ENCODE measurements at places on chromosomes 13 and 19.

- no peak for DNase-seq
Observed at GRCh38 chr19:19619181-19619848, 828 bp upstream of the PBX4 start.

GRCh38 chr13:21733475-21734263 lies 62.8 kb downstream of the FGF9 start:
- no peak for DNase-seq

DNA sequence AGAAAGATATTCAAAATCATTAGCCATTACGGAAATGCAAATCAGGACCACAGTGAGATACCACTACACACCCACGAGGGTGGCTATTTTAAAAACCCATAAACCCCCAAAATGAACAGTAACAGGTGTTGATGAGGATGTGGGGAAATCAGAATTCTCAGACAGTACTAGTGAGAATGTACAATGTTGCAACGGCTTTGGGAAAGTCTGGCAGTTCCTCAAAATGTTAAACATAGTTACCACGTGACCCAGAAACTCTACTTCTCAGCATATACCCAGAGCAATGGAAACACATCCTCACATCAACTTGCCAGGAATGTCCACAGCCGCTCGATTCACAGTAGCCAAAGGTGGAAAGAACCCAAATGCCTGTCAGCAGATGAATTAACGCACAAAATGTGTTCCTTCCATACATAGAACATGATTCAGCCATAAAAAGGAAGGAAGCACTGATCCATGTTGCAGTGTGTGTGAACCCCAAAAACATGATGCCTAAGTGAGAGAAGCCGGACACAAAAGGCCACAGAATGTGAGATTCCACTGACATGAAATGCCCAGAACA lies 7.0 kb downstream of the PLVAP start:
- DNase-seq, result no peak

GRCh38 chr19:5117421-5117820 lies 148.5 kb downstream of the KDM4B start:
- DNase-seq, result no peak

DNA sequence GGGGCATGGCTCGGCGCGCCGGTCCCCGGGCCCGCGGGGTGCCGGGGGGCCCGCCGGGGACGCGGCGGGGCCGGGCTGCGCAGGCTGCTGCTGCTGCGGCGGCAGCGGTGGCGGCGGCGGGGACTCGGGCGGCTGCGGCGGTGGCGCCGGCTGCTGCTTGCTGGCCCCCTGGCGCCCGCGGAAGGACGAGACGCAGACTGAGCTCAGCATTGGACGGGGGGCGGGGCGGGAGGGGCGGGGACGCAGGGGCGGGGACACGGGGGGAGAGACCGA lies 368 bp downstream of the KCNC3 start:
- DNase-seq, result no peak

DNA sequence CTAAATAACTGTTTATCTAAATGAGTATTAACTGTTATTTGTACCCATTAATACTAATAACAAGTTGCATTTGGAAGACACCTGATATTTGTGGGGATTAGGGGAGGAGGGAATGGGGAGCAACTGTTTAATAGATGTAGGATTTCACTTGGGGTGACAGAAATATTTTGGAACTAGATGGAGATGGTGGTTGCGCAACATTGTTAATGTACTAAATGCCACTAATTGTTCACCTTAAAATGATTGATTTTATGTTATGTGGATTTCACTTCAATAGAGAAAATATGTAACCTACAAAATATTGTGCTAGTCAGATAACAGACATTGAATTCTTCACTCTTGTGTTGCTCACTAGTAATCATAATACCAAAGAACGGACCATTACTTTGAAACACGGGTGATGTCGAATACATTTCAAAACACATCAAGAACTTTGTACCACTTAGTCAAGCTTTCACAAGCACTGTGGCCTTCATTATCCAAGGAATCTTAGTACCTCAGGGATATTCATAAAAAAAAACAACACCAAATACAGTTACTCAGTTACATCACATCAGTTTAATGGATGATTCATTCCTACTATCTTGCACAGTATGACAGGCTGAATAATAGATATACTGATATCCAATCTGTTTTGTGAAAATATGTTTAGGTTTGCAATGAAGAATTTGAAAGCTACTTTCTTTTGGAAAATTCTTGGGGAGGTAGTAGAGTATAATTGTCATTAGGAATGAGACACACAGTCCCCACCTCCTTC lies 721.8 kb downstream of the PCDH9 start:
- no peak for DNase-seq

DNA sequence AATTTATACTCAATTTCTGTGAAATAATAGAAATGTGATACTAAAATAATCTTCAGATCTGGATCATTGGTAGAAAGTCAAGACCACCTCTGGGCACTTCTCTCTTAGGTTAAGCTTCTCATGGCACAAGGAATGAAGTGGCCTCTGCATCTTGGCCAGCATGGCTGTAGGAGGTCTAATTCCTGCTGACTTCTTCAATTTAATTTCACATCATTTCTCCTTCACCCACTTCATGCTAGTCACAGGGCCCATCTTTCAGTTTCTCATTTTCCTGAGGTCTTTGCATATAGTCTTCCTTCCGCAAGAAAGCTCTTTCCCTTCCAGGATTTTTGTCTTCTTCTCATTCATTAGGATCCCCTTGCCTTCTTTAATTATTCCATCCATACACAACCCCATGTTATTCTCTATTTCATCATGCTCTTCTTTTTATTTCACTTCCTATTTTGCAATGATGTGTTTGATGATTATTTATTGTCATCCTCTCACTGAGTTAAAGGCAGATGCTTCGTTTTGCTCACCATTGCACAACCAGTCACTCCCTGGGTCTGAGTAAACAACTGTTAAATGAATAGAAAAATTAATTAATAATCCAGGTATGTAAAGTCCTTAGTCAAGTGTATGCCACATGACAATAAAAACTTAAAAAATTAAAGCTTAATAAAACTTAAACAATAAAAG lies 397.4 kb downstream of the SPRY2 start:
- DNase-seq, result no peak

DNA sequence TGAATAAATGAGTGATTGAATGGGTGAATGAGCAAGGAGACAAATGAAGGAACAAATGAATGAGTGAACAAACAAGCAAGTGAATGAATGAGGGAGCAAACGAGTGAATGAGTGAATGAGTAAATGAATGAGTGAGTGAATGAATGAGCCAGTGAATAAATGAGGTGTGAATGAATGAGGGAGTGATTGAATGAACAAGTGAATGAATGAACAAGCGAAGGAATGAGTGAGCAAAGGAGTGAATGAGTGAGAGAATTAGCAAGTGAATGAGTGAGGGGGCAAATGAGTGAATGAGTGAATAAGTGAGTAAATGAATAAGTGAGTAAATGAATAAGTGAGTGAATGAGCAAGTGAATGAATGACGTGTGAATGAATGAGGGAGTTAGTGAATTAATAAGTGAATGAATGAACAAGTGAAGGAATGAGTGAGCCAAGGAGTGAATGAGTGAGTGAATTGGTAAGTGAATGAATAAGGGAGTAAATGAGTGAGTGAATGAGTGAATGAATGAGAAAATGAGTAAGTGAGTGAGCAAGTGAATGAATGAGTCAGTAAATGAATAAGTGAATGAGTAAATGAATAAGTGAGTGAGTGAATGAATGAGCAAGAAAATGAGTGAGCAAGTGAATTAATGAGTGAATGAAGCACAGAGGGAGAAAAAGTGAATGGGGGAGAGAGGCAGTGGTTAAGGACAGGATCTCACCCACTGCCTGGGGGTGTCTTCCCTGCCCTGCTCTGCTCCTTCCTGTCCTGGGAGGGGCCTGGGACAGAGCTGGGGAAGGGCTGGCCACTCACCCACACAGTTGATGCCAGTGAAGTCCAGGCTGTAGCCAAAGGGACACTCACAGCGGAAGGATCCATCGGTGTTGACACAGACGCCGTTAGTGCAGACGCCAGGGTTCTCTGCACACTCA lies 36.4 kb downstream of the CCL25 start:
- no peak for DNase-seq

- DNase-seq, result no peak
Observed at GRCh38 chr19:13208672-13209483, 58.7 kb downstream of the IER2 start.

DNA sequence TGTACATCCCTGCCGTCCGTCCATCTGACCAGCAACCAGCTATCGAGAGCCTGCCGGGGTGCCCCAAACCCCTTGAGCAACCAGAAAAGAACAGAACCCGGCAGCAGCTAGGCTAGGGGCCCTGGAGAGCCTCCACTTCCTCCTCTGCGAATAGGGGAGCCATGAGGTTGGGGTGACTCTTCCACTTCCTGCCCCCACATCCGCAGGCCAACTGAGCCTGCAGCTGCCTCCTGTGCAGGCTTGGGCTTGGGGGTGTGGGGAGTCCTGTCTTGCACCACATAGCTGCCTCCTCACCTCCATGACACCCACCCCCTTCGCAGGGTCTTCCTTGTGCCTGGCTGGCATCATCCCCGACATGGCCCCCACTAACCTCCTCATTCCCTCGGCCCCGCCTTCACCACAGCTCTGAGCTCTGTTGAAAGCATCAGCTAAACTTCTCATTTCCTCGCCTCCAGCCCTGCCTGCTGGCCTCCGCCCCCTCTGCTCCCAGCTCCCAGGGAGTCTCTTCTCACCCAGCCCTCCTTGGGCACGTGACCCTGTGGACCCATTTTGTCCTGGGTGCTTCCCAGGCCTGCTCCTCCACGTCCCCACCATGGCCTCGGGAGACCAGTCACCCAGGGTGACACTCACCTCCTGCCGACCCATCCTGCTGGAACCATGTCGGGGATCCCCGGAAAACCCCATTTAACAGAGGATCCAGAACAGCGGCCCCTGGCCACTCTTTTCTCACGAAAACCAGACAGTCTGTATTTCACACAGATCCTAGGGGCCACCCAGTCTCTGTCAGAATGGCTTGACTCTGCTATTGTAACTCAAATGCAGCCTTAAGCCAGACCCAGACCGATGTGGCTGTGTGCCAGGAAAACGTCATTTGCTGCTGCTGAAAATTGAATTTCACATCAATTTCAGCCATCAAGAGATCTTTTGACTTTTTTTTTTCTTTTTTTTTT lies 50.4 kb downstream of the MYO9B start:
- DNase-seq, result peak; percentile 58

- DNase-seq, result no peak
Observed at GRCh38 chr19:42199440-42200115, 17.9 kb downstream of the DEDD2 start.

GRCh38 chr13:80469853-80470381 lies 129.0 kb upstream of the SPRY2 start:
- DNase-seq, result no peak

DNA sequence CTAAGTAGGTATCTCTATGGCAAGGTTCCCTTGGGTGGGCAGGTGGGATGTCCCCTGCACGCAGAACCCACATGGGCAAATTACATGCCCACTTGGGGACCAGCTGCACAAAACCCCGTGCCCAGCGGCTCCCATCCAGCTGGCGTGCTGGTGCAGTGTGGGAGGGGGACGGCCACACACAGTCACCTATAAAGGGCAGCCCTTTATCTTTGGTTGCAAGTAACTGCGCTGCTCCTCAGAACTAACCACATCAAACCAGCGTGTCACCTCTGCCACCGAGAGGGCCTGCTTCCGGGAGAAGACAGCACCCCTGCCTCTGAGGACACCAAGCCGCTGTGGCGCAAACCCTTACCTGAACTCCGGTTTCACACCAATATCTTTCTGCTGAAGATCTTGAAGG lies 32.2 kb downstream of the ANKRD27 start:
- DNase-seq, result peak; percentile 41

- DNase-seq, result no peak
Observed at GRCh38 chr13:40464337-40465014, 202.0 kb downstream of the FOXO1 start.

DNA sequence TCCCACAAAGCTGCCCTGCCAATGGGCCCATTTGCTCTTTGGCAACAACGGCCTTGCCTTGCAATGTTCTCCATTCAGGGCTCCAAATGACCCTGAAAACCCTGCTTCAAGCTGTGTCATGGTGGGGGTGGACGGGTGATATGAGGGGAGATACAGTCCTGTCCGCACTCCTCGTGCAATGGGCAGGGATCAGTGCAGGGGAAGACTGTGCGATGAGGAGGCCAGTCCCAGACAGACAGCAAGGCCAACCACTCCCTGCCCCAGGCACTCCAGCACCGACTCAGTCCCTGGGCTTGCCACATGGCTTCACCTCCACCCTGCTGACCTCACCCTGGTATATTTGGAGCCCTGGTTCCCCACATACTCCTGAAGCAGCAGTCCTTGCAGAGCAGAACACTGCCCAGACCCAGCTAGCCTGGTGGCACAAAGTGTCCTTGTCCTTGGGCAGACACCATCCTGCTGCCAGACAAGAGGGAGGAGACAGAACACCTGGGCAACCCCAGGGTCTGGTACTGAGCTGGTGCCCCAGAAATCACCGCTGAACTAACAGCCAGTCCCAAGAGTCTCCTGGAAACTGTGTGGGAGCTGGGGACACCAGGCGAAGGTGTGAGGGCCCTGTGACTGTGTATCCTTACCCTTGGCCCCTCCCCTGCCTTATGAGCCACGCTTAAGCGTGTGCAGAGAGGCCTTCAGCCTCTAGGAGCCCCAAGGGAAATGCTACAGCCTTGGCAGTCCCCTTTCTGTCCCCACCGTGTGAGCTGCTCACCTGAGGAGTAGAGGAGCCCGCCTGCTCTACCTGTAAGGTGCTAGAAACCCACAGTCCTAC lies 9.1 kb upstream of the SLC35E1 start:
- DNase-seq, result no peak

DNA sequence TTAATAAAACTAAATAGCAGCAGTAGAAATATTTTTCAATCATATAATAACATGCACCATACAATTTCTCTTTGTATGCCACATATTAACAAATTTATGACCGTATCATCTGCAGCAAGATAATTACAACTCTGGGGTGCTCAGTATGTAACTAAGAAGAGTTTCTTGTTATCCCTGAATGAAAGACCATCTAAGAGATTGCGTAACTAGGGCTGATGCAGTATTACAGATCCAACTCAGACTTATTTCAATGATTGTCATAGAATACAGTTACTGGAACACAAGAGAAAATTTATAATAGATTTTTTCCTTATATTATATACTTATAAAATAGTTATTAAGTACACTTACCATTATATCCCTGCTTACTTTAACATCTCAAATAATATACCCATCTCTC lies 305.1 kb downstream of the SLITRK1 start:
- DNase-seq, result no peak

DNA sequence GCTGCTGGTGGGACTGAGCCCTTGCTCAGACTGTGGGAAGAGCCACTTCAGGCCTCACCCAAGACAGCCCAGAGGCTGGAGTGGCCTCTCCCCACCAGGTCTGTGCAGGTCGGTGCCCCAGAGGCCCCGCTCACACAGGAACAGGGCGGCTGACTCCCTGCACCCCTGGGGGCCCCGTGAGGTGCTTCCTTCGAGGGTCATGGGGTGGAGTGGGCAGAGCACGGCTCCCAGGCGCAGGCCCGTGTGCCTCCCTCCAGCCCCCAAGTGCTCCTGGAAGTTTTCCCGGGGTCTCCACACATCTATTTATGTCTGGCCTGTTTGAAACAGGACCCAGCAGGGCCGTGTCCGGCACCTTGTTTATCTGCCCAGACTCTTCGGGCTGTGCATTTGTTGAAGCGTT lies 9.5 kb upstream of the TMEM255B start:
- DNase-seq, result no peak

DNA sequence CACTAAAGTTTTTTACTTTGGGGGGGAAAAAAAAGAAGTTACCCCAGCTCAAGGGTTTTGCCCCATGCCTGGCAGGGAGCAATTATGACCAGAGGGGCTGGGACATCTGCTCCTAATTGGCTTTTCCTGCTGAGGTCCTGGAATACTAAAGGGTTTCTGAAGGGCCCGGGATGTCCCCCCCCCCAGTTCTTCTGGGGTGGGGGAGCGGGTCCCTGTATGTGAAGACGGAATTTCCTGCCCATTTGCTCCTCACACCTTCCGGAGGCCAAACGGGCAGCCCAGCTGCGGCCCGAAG lies 1.1 kb upstream of the DLL3 start:
- no peak for DNase-seq

- DNase-seq, result no peak
Observed at GRCh38 chr13:91739751-91740150, 341.3 kb downstream of the GPC5 start.
